AG09319 (cell line): ENCODE measurements at places on chromosomes 12 and 14.

GRCh38 chr14:68405961-68406360 is 386.9 kb downstream of the ZFP36L1 start:
- no peak for DNase-seq

- DNase-seq: no peak
Observed at GRCh38 chr14:105087963-105088811, 23.0 kb upstream of the GPR132 start.

GRCh38 chr12:54329759-54330158 is 4.8 kb downstream of the COPZ1 start:
- no peak for DNase-seq

GRCh38 chr12:13223179-13223804 is 26.8 kb downstream of the EMP1 start:
- DNase-seq: peak; percentile 82

GRCh38 chr14:74641601-74642391 is 29.8 kb upstream of the LTBP2 start:
- no peak for DNase-seq

DNA sequence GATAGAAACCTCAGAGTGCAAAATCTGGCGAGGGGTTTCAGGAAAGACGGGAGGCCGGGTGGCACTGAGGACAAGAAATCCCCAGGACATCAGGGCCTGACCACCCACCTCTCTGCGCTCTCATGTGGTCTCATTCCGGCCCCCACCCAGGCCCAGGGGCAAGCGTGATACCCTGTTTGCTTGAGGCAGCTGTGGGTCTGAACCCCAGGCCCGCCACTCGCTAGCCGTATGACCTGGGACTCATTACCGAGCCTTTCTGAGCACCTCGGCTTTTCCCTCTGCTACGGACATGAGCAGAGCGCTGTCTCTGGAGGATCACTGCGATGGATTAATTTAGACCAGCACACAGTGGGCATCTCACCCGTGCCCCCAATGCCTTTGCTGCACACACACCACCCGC is 25.5 kb upstream of the BCDIN3D start:
- no peak for DNase-seq

- no peak for DNase-seq
Observed at GRCh38 chr14:104576232-104576969, 3.2 kb upstream of the C14orf180 start.

- no peak for DNase-seq
Observed at GRCh38 chr12:3274664-3275063, 197.5 kb downstream of the TSPAN9 start.

DNA sequence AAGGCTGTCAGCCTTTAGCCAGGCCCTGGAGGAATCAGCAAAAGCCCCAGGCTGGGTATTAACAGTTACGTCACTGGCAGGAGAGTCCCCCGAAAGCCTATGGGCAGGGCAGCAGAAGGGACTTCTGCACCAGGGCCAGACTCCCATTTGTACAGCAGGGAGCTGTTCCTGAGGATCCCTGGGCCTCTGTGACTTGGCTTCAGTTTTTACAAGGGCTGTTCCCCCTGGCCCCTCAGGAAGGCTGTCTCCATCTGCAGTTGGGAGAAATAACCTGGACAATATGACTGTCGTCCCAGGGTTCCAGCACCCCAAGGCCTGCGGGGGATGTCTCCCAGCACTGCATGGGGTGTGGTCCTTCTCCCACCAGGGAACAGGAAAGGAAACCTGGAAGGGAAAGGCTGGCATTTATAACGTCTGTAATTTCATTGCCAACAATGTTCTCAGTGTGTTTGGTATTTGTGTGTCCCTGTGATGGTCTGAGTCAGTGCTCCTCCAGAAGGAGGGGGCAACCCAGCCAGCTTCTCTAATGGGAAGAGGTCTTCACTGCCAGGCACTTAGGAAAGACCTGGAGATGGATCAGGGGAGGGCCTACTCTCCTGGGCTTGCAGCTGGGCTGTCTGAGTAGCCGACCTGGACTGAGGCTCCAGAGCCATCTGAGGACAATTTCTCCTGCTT is 42.4 kb downstream of the ERH start:
- DNase-seq: peak; percentile 19

DNA sequence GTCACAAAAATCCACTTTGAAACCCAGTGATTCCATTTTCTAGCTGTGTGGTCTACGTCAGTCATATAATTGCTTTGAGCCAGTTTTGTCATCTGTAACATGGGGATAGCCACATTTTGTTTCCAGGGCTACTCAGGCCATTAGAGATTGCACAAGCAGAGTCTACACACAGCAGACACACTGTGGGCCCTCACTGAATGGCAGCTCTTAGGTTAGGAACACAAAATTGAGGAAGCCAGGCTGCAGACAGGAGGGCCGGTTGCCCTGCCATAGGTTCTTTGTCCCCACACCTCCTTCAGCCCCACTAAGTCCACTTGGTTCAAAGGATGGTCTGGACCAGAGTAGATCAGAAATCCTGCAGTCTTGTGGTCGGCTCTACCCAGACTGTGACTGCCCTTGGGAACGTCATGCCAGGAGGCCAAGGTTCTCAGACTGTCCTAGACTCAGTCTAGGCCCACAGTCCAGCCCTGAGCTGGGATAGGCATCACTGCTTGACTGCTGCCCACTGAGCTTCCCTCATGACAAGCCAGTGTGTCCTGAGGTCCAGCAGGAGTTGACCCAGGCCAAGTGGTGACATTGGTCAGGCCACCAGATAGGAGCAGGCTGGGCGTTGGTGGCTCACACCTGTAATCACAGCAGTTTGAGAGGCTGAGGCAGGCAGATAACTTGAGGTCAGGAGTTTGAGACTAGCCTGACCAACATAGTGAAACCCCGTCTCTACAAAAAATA is 3.8 kb upstream of the MYH7 start:
- DNase-seq: no peak

DNA sequence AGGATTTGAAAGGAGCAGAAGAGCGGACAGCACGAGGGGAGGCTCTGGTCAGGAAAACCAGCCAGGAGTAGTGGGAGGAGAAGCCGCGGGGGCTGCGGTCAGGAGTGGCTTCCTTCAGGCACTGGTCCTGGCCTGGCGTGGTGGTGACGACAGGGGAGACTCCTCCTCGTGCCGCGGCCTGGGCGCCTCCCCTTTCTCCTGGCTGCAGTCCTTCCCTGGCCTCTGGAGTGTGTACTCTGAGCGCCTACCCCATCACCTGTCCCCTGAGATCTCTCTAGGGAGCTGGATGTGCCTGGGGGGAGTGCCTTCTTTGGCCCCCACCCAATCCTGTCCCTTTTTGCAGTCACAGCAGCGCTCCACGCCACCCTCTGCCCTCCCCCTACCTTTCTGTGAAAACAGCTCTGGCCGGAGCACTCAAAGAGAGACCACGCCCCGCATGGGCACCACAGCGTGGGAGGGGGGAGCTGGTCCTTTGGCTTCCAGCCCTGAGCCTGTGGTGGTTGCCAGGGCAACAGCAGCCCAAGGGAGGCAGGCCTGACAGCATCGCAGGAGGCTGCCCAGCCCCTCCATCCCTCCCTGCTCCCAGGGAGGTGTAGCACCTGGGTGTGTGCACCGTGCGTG is 125.9 kb downstream of the CALM1 start:
- no peak for DNase-seq

- DNase-seq: no peak
Observed at GRCh38 chr12:63228853-63229252, 77.9 kb upstream of the AVPR1A start.

DNA sequence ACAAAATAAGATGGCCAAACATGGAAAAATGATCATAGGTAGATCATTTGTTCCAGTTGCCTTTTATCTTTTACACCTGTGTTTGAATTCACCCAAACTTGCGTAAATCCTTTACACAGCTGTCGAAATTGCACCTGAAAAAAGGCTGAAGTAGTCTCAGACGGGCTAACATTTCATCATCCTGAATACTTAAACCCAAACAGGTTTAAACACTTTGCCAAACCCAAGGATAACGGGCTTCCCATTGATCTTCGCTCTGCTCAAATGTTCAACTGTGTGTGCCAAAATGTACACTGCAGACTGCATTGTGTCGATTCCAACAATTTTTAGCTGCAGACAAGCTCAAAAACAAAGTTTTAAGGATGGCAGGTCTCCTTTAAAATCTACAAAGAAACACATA is 288.7 kb upstream of the DDHD1 start:
- no peak for DNase-seq

- no peak for DNase-seq
Observed at GRCh38 chr12:69468237-69469026, 1.8 kb upstream of the FRS2 start.

DNA sequence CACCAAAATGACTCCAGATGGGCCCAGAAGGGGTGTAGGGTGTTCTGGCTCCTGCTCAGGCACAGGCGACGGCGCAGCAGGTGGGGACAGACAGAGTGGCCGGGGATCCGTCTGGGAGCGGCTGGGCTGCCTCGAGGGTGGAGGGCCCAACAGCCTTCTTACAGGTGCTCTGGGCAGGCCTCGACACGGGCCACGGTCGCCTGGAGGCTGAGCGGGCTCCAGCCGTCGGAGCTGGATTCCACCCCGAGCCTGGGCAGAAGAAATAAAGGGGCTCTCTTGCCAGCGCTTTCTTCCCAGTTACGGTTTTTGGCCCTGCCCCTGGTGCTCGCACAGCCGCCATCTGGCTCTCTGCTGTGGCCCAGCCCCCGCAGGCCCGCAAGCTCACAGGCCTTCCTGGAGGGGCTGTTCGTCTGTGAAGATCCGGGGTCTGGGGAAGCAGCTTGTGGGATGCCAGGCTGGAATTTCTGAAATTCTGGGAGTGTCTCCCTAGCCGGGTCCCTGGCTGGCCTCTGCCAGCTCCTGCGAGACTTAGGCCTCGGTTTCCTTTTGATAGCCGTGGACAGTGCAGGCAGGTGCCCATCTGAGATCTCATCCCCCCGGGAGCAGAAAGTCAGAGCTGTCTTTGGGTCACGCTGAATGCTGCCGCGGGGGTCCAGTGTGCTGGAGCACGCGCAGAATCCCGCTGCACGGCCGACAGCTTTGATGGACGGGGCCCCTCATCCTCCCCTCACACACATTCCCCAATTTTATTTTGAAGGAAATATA is 122.7 kb downstream of the PAPOLA start:
- DNase-seq: no peak

GRCh38 chr12:122022393-122023338 is 982 bp downstream of the BCL7A start:
- no peak for DNase-seq

GRCh38 chr14:94540031-94540794 is 21.0 kb upstream of the SERPINA4 start:
- DNase-seq: no peak

DNA sequence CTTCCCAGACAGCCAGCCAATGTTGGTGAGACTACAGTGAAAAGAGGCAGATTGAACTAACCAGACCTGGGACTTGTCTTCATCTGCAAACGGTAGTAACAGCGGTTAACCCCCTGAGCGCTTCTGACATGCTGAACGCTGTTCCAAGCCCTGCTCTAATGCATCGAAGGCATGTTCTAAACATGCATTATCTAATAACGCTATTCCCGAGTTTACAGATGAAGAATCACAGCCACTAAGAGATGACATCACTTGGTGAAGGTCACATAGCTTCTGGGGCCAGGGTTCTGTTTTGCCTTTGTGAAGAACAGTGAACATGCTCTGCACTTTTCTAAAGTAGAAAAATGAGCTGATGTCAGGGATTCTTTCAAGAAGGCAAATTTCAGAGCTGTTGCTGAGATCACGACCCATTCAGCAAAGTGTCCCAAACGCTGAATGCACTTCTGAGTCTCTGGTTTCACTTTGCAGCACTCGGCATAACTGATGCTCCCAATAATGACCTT is 56.0 kb downstream of the FOS start:
- no peak for DNase-seq

DNA sequence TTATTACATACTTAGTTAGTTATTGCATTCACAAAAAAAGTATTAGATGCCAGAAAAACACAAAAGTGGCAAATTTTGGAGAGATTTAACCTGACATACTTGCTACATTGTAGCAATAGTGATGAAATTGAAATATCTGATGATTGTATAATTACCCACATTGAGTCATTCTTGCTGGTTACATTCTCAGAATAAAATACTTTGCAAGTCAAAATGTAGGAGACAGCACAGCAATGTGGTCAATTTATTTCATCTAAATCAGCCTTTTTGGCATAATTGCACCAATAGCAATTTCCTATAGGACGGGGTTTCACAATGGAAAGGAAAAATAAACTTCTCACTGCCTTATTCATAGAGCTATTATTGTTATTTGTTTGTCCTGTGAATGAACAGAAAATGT is 125.0 kb upstream of the ETV6 start:
- no peak for DNase-seq

GRCh38 chr12:59070322-59070933 is 150.1 kb upstream of the LRIG3 start:
- no peak for DNase-seq

DNA sequence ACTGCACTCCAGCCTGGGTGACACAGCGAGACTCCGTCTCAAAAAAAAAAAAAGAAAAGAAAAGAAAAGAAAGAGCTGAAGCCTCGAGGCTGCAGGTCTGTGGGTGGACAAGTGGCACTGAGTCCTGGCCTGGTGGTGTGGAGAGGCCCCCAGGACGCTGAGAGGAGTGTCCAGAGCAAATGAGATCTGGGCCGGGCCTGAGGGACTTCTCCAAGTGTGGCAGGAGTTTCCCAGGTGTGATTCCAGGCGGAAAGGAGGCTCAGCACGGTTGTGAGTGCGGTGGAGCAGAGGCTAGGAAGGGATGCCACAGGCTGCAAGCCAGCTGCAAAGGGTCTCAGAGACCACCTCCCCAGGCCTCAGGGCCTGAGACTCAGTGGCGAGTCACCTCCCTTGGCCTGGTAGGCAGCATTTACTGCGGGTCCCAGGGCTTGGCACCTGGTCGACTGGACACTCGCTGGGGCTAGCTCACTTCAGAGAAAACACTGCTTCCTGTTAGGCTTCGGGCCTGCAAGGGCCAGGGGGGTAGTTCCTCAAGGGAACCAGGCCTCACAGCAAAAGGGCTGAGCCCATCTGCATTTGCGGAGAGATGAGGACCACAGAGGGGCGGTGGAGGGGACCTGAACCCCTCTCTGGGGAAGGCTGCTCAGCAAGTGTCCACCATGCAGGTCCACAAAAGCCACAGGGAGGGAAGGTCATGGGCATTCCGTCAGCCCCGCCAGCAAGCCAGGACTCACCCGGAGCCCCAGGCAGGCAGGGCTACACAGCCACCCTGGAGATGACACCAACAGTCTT is 11.7 kb downstream of the TTC7B start:
- DNase-seq: no peak

DNA sequence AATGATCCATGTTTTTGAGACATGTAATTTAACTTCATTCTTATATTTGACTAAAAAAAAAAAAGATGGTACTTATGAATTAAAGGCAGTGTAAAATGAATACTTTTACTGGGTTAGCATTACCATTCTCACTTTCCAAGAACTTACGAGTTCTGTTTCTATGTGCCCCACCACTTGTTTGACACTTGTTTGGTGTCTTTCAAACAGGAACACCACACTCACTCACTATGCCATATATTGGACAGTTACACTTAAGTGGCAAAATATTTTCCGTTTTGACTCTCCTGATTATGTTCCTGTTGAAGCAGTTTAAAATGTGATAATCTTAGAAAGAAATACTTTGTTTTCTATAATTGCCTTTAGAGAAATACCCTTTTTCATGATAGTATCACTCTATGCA is 56.6 kb upstream of the ATXN7L3B start:
- no peak for DNase-seq
